ENCODE measurements at places on chromosomes 6 and 20.

DNA sequence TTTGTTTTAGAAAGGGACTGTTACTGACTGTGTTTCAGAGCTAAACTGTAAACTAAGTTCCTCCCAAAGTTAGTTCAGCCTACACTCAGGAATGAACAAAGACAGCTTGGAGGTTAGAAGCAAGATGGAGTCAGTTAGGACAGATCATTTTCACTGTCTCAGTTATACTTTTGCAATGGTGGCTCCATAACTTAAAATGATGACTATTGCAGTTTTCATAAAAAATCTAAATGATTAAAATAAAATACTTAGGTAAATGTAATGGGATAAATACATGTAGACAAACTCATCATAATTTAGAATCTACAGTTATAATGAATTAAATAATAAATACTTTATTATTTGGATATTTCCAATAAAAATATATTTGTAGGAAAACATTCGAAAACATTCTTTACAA, 590.6 kb downstream of the EPHA7 start:
- no peak for DNase-seq

GRCh38 chr6:84777888-84778287, 13.5 kb upstream of the TBX18 start:
- DNase-seq = no peak

GRCh38 chr6:11328613-11329247, 96.3 kb upstream of the NEDD9 start:
- no peak for DNase-seq

DNA sequence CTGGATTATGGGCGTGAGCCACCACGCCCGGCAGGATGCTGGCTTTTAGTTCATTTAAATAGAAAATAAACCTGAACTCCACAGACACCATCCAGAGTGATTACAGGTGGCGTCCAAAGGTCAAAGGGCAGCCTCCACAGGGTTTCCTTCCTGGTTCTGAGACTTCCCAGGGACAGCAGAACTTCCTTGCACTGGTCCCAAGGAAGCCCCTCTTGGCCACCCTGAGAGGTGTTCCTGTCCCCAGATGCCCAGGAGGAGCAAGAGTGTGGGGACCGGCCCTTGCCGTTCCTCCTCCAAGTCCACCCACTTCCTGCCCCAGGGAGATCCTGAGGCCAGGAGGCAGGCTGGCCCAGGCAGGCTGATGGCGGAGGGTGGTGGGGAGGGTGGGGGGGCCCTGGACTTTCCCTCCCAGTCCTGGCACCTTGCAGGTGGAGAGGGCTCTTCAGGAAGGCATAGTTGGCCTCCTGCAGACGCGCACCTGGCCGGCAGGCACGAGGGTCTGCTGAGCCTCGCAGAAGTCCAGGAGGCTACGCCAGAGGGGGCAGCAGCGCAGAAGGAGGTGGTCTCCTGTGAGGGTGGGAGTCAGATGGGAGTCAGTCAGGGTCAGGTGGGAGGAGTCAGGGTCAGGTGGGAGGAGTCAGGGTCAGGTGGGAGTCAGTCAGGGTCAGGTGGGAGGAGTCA, 5.0 kb downstream of the FNDC11 start:
- no peak for DNase-seq

DNA sequence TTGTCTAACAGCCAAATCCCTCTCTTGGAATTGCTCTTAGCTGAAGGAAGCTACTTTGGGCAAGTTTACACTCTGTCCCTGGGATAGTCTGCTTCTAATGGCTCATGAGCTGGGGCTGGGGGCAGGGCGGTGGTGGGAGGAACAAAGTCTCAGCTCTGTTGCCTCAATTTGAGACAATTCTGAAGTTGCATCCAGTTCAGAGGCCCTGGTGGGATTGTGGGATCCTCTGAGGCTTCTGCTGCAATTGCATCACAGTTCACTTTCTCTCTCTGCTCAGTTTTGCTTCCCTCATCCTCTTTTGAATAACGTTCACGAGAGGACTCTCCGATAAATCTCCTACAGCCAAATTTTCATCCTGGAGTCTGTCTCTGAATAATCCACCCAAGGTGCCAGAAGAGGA, 440.6 kb upstream of the SLC35B3 start:
- DNase-seq = no peak

All from NAMALWA (cell line).